ENCODE measurements at places on chromosomes 1 and 21. TPM values are rescaled to one million over a fixed set of nuclear protein-coding genes. Genes with fewer than 3 reads are reported as not detected.

SAMD11 gene
- 0.53 TPM for total RNA-seq

- DNase-seq = no peak
These were observed 51.8 kb upstream of the LYST start for GRCh38 chr1:235918465-235918864.

DNA sequence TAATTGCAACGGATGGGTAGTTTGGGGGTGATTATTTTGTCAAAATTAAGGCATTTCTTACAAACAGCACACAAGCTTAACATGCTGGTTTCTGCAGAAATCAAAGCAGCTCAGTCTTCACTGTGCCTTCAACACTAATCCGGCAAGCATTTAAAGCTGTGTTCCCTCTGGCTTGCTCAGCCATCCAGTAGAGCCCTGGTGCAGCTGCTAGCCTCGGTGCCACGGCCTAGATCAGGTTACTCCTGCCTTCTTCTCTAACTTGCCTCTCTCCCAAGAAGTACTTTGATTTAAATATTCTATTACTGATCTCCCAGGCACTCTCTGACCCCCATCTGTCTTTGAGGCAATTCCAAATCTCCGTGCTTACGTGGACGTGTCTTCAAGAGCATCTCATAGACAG is 85.6 kb downstream of the GREM2 start:
- DNase-seq = no peak

GRCh38 chr1:181595234-181595633 is 111.9 kb downstream of the CACNA1E start:
- DNase-seq = no peak

DCST1 gene
- not detected for total RNA-seq

- DNase-seq = no peak
These were observed 53.4 kb downstream of the GALNT2 start for GRCh38 chr1:230120289-230120920.

DNA sequence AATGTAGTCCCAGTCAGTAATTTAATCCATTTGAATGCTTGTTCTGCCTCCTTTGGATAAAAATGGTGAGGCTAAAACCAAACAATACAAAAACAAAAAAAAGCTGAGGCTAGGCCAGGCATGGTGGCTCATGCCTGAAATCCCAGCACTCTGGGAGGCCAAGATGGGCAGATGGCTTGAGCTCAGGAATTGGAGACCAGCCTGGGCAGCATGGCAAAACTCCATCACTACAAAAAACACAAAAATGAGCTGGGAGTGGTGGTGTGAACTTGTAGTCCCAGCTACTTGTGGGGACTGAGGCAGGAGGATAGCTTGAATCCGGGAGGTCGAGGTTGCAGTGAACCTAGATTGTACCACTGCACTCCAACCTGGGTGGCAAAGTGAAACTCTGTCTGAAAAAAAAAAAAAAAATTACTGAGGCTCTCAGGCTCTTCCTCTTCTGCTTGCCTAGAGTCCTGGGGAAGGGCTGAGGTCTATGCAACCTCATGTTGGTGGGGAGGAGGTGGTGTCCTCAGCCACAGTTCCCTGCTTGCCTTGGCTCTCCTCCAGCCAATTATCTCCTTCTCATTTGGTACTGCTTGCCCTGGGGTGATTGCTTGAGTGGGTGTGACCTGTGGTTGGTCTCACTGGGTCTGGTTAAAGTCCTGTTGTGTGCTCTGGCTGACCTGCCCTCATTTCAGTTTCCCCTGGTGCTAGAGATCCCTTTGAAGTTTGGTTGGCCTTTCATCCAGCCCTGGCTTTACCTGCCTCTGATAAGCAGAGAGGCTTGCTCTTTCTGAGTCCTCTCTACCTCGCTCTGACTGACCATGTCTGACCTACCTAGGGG is 20.9 kb downstream of the S1PR1 start:
- DNase-seq = no peak

- DNase-seq = peak; percentile 63
These were observed 25.1 kb downstream of the IARS2 start for GRCh38 chr1:220119043-220119512.

PIGR gene
- 0.51 TPM for total RNA-seq

DNA sequence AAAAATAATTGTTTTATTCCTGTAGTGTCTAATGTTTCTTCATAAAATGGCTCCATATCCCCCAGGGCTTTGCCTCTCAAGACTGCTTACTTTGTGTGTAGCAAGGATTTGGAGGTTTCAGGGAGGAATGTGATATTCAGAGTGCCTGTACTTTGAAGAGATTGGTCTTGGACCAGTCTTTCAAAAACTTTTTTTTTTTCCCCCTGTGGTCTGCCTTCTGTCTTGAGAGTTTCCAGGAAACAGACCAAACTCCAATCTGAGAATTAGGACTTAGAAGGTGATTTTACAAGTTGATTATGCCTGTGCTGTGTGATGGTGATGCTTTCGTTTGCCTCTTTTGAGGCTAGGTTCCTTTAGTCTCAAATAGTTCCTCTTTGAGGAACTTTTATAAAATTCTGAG is 25.9 kb downstream of the GABPA start:
- no peak for DNase-seq

- peak; percentile 56 for DNase-seq
These were observed 27.9 kb upstream of the PRRC2C start for GRCh38 chr1:171457412-171457811.

GRCh38 chr1:18652791-18653190 is 22.1 kb downstream of the PAX7 start:
- no peak for DNase-seq

COL8A2 gene
- 3.3 TPM for total RNA-seq

GRCh38 chr1:231610388-231610787 is 16.2 kb upstream of the DISC1 start:
- no peak for DNase-seq

GRCh38 chr1:149844650-149845255 is 54.6 kb upstream of the BOLA1 start:
- DNase-seq = no peak

GRCh38 chr1:98066911-98067310 is 146.1 kb upstream of the DPYD start:
- no peak for DNase-seq

DNA sequence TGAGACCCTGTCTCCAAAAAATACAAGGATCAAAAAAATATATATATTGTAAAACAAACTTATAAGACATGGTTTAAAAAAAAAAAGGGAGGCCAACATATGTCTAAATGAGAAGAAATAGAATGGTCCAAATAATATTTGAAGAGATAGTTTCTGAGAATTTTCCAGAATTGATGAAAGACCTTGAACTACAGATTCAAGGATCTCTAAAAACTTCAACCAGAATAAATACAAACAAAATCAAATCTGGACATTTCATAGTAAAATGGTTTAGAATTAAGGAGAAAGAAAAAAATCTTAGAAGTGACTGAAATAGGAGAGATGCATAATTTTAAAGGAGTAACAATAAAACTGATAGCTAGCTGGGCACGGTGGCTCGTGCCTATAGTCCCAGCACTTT is 45.5 kb upstream of the RCOR3 start:
- DNase-seq = no peak

GBP5 gene
- 0.26 TPM for total RNA-seq

- peak; percentile 8 for DNase-seq
These were observed 30.6 kb downstream of the FYB2 start for GRCh38 chr1:56788588-56788987.

- no peak for DNase-seq
These were observed 75.5 kb downstream of the SERINC2 start for GRCh38 chr1:31488528-31488927.

DNA sequence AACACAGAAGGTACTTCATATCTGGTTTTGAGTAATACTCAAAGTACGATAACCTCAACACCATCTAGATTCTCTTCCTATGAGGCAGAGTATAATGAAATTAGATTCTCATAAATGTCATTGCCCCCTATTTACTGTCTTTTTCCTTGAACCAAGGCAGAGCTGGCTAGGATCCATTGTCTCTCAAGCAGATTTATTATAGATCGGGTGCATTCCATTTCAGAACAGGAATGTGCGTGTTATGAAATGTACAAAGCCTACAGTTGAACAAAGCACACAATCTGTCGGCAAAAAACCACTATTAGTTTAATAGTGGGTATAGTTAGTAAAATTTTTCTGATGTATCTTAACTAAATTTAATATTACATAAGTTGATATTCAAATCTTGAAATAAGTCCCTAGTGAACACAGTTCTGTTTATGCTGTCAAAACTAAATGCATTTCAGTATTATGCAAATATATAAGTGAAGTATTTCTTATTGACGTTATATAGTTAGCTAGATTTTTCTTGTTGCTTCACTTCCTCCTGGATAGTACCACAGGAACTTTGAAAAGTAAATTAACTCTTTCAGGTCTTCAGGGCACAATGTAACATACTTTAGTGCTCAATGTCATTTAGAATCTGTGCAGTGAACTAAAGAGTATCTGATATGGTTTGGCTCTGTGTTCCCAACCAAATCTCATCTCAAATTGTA is 92.1 kb downstream of the DDAH1 start:
- peak; percentile 22 for DNase-seq

LIPI gene
- total RNA-seq = not detected

- DNase-seq = no peak
These were observed 87.3 kb downstream of the JAK1 start for GRCh38 chr1:64878931-64879611.

DNA sequence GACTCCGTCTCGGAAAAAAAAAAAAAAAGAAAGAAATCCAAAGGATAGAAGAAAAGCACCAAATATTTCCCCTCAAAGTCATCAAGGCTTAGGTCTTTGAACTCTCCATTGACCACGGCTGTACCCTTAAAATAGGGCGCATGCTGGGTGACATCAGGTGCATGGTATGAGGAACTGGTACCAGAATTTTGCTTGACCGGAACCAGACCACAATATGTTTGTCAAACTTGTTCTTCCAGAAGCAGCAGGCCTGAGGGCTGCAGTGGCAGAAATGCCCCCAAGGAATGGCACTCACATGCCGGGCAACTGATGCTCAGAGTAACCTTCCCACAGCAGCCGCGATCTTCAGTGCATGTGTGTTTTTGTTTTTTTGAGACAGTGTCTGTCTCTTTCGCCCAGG is 21.0 kb downstream of the RCC1 start:
- no peak for DNase-seq

- DNase-seq = no peak
These were observed 537.0 kb downstream of the NEGR1 start for GRCh38 chr1:71745326-71745725.

GPR161 gene
- 7.4 TPM for total RNA-seq

ERG gene
- not detected for total RNA-seq

DNA sequence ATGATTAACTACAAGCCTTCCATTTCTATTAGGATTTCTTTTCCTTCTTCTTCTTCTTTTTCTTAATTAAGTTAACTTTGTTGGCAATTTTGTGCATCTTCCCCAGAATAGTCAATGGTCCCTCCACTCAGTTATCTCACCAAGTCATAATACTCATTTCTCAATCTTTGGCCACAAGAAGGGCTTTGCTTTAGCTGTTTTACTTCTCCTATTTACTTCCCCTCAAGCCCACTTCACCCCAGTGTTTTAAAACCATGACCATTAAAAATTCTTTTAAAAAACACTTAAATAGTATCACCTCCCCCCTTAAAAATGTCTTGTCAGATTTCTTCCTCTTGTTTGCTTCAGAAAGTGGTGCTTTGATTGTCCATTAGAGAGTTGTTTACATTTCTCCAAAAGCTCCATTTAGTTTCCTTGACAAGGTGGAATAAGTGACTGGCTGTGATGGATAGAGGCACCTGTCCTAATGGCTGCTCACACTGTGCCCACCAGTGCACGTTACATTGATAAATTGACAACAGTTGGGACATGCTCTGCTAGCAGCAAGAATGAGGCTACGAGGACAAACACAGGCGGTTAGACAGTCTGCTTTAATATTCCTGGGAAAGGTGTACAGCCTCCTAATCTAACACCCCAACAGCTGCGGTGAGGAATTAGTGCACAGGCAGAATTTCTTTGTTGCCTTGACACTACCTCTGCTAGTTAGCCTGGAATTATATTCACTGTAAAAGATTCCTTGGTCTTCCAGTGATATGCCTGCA is 354.7 kb downstream of the LMO4 start:
- no peak for DNase-seq

- no peak for DNase-seq
These were observed 140.4 kb upstream of the UBE2U start for GRCh38 chr1:64062941-64063581.

DNA sequence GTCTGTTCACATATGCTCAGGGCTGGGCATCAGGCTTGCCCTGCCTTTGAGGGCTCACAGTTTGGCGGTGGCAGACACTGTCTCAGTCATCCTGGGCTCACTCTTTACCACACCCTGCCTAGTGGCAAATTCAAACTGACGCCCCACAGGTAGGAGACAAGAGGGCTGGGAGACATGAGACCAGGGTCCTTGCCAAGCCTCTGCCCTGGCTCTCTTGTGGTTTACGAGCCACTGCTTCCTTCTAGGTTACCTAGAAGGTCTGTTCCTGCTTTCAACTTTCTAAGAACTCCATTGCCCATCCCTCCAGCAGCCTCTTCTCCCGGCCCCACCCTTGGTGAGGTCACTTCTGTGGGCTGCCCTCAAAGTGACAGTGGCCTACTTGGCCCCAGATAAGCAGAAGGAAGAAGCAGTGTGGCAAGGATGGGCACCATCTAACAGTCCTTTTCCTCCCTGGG is 10.5 kb downstream of the KIF21B start:
- DNase-seq = no peak

KLHDC7A gene
- total RNA-seq = under 0.01 TPM

DNA sequence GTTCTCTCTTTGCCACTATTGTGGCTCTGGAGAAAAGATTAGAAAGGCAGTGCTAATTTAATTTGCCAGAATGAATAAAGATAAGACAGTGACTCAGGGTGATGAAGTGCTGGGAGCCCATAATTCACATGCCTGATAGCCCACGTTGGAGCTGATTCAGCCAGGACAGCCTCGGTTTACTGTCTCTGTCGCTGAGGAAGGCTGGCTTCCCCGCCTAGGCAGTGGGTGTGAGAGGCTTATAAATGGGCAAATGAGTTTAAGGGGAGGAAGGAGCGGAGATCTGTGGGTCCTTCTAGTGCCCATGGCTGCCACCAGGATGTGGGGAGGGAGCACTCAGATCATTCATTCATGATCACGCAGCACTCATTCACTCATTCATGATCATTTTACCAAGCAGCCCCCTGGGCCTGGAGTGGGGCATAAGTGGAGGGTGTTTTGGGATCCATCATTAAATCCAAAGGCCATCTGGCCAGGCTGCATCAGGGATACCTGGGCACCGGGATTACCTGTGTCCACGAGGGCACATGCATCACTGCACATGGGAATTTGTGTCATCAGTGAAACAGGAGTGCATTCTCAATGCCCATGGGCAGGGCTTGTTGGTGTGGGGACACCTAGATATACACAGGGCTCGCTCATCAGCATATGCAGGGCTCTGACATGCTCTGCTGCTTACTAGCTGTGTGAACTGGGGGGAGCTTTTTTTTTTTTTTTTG is 315.4 kb downstream of the MATN1 start:
- no peak for DNase-seq
